ENCODE measurements at places on chromosomes 13 and 19.

GRCh38 chr13:94534166-94534565, 54.7 kb upstream of the DCT start:
- no peak for DNase-seq

- DNase-seq = no peak
These were observed 2.0 kb downstream of the EGLN2 start for GRCh38 chr19:40800997-40801377.

GRCh38 chr13:98613591-98613990, 36.7 kb upstream of the STK24 start:
- no peak for DNase-seq

GRCh38 chr13:60619461-60619860, 222.4 kb downstream of the TDRD3 start:
- no peak for DNase-seq

DNA sequence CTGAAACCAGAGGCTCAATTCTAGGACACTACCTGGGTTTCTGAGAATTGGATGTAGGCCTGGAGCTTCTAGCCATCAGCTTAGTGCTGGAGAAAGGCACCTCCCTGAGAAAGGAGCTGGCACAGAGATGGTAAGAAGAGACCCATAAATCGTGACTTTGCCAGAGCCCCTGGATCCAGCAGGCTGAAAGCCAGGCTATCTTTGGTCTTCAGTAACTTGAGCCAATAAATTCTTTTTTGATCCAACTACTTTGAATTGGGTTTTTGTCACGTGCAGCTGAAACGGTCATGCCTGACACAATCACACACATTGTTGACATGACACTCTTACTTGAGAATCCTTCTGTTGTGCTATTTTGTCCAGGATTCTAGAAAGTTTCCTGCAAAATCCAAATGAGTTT, 103.4 kb downstream of the LHFPL6 start:
- no peak for DNase-seq

GRCh38 chr19:36987091-36987490, 71.0 kb downstream of the ZNF568 start:
- no peak for DNase-seq

GRCh38 chr13:51644654-51645053, 60.4 kb downstream of the WDFY2 start:
- DNase-seq = no peak

DNA sequence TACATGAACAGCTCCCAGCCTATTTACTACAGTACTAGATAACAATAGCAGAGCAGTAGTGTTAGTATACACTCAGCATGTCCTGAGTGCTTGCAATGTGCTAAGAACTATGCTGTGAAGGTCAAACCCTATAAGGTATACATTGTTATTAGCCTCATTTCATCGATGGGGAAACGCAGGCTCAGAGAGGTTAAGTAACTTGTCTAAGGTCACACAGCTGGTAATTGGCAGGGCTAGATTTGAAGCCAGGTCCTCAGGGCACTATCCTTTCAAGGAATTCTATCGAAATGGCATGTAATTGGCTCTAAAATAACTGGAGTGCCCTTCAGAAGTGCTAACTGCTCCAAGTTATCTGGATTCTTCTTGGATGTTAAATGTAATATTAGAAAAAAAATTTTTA, 295.6 kb downstream of the ZNF536 start:
- no peak for DNase-seq

- no peak for DNase-seq
These were observed 19.9 kb downstream of the KCTD4 start for GRCh38 chr13:45180713-45181601.
